DMS53 (cell line): ENCODE measurements at places on chromosomes 7 and 10.
A peak's percentile ranks its signal among the peaks of the same experiment; 100 is the strongest.

DNA sequence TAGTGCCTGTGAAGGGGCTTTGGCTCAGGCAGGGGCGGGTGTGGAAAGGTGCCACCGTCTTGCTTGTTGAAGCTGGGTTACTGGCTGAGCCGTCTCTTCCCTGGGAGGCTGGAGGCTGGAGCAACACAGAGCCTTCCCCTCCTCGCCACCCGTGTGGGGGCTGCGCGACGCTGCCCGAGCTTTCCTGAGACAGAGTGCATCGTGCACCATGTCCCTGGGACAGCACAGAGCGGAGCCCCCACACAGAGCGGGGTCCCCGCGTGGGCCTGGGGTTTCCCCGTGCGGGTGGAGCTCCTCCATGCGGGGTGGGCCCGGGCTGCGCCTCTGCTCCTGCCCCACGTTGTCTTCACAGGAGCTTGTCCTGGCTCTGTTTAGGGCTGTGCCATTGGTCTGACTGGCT lies 69.9 kb downstream of the INPP5A start:
- no peak for DNase-seq

DNA sequence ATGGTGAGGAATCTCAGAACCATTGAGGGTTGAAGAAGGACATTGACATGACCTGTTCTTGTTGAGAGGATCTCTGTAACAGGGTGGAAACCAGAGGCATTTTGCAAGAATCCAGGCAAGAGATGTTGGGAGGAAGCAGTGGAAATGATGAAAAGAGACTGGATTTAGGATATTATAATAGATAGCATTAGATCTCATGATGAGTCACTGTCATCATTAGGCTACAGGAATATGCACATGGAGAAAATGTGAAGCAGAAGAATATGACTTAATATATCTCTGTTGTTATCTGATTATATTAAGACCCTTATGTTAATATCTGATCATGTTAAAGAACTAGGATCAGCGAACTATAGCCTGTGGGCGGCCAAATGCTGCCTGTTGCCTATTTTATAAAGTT lies 393.0 kb upstream of the MTPN start:
- DNase-seq: no peak

- DNase-seq: peak; percentile 67
Measured at GRCh38 chr7:13989949-13990305, 461 bp upstream of the ETV1 start.

DNA sequence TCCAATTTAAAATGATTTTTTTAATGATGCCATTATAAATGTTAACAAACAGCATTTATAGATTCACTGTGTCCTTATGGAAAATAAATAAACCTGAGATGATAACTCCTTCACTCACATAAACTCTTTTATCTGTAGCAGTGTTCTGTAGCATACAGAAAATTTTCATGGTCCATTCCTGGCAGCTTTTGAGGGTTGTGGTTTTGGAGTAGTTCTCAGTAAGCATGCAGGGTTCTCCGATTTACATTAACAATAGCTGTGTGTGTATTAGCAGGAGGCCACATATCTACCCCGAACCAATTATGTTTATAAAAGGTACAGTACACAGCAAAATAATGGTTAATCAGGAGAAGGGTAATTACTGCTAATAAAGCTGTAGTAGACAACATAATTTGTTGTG lies 162.7 kb downstream of the CDCA7L start:
- no peak for DNase-seq

- no peak for DNase-seq
Measured at GRCh38 chr10:132684164-132684891, 101.6 kb downstream of the NKX6-2 start.

- no peak for DNase-seq
Measured at GRCh38 chr10:125451319-125451718, 231.6 kb downstream of the TEX36 start.

- DNase-seq: no peak
Measured at GRCh38 chr7:150329331-150330120, 6.2 kb upstream of the ACTR3C start.

DNA sequence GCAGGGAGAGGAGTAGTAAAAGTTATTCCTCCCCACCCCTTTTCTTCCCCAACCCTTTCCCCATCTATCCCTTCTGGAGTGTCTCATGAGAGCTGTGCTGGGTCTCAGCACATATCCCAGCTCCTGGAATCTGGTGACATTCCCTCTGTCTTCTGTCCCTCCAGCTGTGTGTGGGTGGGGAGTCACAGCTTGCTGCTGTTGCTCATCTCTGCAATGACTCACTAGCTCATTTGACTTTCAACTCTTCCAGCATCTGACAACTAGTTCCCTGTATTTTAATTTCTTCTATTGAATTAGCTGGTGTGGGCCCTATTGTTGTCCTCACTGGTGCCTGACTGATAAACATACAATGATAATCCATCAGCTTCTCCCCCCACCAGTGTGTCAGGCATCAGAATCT lies 198.9 kb upstream of the AUTS2 start:
- DNase-seq: no peak

DNA sequence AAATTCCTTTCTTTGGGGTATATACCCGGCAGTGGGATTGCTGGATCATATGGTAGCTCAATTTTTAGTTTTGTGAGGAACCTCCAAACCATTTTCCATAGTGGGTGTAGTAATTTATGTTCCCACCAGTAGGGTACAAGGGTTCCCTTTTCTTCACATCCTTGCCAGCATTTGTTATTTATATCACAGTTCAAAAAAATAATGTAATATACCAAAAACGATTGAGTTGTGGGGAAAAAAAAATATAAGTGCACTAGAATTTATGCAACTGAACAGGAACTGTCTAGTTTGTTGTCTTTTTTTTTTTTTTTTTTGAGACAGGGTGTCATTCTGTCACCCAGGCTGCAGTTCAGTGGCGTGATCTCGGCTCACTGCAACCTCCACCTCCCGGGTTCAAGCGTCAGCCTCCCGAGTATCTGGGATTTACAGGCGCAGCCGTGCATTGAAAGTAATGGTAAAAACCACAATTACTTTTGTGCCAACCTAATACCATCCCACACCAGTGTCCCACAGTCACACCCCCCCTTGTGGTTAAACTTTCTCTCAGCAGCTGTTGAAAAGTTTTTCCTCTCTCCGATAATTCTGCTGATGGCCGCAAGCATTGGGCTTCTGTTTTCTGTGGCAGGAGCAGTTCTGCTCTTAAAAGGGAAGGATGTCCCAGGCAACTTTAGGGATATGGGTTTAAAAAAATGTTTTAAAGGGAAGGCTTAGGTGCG lies 6.8 kb upstream of the LAT2 start:
- peak; percentile 63 for DNase-seq

- DNase-seq: peak; percentile 71
Measured at GRCh38 chr7:512541-513311, 6.9 kb downstream of the PDGFA start.

DNA sequence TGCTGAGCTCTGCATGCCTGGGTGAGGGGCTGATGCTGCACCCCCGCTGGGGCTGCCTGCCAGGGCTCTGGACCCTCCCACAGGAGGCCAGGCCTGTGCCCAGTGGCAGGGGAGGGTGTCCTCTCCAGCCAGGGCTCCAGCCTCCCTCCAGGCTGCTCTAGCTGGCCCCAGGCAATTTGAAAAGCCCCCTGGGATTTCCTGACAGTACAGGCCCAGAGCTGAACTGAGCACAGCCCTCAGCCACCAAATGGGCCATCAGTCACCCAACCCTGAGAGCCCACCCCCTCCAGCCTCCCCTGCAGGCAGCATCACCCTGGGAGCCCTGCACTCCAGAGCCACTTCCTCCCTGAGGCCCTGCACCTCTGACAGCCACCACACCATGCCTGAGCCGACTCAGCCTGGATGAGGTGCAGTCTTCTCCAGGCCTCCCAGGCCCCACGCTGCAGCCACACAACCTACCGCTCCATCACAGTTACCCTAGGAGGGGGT lies 101.8 kb upstream of the RET start:
- no peak for DNase-seq

DNA sequence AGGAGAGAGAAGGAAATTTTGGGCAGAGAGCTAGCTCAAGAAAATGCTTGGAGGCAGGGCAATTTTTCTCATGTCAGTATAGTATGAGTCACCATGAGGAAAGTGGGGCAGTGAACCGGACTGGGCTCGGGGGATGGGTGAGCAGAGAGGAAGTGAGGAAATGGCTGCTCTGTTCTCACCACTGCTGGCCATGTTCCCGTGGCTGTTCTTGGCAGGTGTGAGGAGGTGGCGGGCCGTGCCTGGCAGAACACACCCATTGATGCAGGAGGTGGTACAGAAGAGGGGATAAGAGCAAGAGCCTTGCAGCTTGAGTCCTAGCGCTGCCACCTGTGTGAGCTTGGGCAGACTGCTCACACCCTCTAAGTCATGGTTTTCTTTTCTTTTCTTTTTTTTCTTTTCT lies 304.4 kb upstream of the LYZL1 start:
- peak; percentile 93 for DNase-seq

DNA sequence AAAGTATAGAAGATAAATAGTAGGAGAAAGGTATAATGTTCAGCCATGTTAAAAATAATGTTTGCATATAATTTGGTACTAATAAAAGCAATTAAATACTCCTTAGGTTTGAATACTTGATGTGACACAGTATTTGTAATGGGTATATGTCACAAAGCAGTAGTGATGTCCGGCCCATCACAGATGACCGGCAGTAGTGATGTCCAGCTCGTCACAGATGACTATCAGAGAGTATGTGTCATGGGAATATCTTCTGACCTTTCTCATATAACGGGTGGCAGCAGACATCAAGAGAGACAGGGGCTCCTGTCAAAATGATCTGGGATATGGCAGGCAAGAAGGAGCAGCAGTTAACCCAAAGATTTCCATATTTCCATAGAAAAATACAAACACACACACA lies 477.4 kb upstream of the KLF6 start:
- DNase-seq: no peak

DNA sequence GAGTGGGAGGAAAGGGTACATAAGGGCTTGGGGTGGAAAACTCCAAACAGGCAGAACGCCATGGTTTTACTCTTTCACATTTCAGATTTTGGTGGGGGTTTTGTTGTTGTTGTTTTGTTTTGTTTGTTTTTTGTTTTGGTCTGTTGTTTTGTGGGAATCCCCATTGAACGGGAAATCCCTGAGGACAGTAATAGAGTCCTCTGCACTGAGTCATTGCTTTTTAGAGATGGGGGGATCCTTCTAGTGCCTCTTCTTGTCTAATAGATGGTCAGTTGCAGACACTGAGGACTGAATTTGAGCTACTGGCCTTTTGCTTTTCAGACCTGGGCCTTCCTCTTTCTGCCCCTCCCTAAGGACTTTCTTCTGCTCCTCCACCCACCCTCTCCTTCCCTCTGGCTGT lies 20.0 kb downstream of the TRPV5 start:
- no peak for DNase-seq

DNA sequence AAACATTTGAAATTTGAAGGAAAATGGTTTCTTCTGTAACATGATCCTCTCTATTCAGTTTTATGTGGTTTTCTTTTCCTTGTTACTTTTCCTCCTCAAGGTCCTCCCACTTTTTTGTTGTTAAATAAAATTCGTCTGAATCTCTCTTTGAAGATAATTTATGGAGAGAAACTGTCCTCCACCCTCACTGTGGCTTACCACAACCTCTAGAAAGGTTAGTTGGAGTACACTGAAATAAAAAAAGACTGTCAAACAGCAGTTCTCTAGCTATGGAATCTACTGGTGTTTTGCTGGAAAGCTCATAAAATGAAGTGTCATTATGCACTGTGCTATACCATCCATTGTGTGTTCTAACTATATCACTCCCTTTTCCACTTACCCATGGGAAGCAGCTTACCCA lies 189.4 kb downstream of the HDAC9 start:
- no peak for DNase-seq

- no peak for DNase-seq
Measured at GRCh38 chr10:43212043-43212721, 54.7 kb downstream of the RASGEF1A start.

DNA sequence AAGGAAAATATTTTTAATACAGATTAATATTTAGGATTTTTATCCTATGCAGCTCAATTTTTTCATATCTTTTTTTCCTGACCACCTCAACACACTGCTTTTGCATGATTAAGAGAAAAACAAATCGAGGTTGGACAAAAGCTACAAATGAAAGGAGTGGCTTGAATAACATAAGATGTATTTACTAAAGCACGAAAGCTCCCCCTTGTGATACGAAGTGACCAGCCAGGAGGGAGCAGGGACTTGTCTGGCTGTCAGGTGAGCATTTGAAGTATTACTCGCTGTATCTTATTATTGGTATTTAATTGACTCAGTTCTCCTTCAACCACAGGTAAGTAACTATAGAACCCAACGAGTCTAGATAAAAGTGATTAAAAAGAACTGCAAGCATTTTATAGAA lies 265.2 kb upstream of the PHF14 start:
- peak; percentile 74 for DNase-seq

GRCh38 chr10:110067960-110068770 lies 60.4 kb downstream of the ADD3 start:
- no peak for DNase-seq

DNA sequence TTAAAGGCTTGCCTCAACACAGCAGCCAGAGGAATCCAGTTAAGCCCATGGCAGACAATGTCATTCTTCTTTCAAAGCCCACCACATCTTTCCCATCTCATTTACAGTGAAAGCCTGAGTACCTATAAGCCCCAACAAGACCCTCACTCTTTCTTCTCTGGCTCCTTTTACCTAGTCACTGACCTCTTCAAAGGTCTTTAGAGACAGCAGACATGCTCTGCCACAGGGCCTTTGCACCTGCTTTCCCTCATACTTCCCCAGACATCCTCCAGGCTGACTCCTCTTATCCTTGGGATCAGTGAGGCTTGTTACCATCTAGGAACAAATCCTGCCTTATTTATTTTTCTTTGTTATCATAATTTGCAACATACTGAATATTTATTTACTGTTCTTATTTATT lies 17.8 kb downstream of the HYAL4 start:
- DNase-seq: no peak

DNA sequence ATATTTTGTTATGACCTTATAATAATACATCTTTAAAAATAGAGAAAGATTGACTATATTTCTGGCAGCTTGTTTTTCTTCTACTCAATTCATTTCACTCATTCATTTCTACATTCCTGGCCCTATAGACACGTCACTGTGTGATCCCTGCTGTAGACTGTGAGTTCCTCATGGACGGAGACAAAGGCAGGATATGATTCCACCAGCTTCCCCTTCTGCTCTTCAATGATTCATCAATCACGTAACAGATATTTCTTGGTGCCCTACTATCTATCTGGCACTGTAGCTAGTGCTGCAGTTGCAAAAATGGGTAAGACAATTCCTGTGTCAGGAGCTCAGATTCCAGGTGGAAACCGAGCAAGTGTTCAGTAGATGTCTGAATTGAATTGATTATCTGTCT lies 415.0 kb downstream of the SFMBT2 start:
- no peak for DNase-seq

DNA sequence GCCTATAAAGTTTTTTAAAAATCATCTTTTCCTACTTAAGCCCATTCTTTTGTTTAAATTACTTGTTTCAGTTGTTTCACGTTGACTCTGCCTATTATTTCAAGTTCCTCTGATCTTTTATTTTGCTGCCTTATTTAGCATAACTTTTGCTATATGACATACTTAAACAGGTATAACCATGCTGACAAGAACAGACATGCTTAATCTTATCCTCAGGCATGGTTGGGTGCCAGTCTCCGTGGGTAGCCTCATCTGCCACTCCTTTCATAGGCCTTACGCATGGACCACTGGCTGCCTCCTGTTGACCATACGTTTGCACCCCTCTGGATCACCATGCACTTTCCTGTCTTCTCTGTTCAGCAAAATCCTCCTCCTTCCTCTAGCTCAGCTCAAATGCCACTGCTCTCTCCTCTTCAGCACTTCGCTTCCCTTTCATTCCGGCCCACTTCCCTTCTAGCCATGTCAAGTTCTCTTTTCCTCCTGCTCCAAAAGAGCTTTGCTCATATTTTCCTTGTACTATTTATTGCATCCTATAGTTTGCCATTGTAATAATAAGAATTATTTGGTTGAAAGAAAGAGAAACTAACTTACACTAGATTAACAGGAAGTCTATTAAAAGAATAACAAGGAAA lies 10.0 kb upstream of the TSPAN33 start:
- DNase-seq: no peak

GRCh38 chr7:67764289-67764688 lies 767.7 kb downstream of the TYW1 start:
- DNase-seq: no peak
